Activated CD4-positive, alpha-beta T cell treated with anti-CD3 and anti-CD28 coated beads for 36 hours (primary cell): ENCODE measurements at places on chromosomes 16 and 17.

DNA sequence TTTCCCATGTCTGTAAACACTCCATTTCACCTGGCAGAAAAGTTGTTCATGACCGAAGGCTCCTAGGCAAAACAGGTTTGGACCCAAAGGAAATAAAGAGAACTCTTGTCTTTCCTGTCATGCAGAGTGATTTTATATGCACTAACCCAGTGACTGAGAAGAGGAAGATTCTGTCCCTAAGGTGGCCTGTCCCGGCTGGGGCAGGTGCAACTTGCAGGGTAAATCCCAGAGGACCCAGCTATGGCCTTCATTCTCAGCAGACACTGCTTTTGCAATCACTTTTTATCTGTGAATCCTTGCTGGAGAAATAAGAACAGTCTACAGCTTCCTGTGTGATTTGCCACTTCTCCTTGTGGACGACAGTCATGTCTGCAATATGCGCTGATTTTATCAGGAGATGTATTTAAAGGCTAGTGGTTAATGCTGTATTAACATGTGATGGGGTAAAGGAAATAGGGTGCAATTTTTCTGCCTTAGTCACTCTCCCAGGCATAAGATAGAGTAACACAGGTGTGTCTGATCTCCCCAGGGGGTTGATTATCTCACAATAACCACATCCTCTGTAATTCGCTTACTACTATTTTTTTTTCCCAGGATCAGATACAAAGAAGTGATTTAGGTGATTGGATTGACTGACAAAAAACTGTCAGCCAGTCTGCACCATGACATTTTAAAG lies 696.8 kb upstream of the SOX9 start:
- no peak for DNase-seq

- no peak for DNase-seq
Measured at GRCh38 chr17:36732351-36732750, 131.0 kb downstream of the MRM1 start.

DNA sequence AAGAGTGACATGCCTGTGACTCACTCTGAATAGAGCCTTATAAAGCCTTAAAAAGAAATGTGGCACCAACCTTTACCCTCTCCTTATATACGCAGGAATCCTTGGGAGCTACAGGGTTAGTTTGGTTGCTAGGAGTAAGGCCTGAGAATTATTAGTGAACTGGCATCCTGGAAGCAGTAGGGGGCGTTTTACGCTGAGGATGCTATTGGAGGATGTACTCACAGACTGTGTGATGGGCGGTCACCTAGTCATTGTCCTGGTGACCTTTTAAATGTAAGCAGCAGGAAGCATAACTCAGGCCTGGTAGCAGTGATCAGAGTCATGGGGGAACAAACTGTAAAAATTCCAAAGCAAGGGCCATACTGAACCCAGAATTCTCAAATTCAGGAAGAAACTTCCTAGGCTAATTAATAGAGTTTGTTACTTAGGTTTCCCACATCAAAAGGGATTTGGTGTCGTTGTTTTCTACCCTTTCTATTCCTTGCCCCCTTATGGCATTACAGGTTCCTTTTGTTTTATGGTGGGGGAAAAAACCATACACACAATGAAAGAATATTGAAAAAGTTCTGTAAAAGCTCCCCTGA lies 153.8 kb downstream of the SNX11 start:
- DNase-seq: peak; percentile 24

DNA sequence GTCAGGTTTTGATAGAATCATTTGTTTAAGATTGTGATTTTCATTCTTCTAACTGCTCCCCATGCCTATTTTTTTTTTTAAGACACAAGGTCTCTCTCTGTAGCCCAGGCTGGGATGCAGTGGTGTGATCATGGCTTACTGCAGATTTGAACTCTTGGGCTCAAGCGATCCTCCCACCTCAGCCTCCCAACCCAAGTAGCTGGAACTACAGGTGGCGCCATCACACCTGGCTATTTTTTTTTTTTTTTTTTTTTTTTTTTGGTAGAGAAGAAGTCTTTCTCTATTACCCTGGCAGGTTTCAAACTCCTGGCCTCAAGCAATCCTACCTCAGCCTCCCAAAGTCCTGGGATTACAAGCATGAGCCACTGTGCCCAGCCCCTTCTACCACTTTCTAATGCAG lies 223.3 kb downstream of the CBLN1 start:
- DNase-seq: no peak

- no peak for DNase-seq
Measured at GRCh38 chr17:4097165-4097960, 45.5 kb downstream of the ZZEF1 start.

- DNase-seq: no peak
Measured at GRCh38 chr16:24807301-24807700, 38.5 kb upstream of the SLC5A11 start.

DNA sequence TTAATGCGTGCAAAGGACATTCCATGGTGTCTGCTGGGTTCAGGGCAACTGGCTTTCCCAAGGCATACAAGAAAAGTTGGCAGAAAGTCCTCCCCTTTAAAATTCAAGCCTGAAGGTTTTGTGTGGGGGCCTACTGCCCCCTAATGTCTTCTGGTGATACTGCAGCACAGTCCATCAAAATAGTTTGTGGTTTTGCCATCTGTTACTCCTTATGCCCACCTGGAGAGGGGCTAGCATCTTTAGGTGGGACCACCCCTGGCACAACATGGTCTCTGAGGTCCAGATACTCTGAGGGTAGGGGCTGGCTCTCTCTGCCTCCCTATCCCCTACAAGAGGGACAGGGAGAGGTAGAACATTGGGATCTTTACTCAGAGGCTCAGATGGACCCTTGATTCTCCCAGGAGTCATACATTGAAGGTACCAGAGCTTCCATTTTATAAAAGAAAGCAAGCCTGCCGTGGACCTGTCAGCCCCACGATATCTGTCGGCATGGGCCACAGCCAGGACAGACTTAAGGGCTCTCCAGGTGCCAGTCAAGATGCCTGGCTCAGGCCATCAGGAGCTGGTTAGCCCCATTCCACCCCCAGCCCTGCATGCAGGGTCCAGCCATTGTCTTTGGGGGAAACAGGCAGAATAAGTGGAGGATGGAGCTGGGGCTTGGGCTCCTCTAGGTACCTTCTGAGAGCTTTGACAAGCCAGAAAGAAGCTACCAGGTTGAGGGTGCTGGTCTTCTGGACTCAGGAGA lies 6.3 kb downstream of the ESRP2 start:
- peak; percentile 60 for DNase-seq

DNA sequence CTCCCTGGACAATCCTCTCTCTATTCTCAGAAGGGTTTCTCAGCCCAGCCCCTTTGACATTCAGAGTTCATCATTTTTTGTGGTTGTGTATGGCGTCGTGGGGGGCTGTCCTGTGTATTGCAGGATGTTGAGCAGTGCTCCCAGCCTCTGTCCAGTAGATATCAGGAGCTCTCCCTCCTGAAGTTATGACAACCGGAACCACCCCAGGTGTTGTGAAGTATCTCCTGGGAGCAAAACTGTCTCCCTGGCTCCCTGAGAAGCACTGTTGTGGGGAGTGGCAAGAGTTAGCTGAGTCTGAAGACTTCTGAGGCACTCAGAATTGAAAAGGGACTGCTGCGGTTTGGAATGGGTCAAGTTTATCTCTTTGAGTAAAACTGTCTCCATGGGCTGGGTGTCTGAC lies 55.9 kb upstream of the MGAT5B start:
- no peak for DNase-seq

DNA sequence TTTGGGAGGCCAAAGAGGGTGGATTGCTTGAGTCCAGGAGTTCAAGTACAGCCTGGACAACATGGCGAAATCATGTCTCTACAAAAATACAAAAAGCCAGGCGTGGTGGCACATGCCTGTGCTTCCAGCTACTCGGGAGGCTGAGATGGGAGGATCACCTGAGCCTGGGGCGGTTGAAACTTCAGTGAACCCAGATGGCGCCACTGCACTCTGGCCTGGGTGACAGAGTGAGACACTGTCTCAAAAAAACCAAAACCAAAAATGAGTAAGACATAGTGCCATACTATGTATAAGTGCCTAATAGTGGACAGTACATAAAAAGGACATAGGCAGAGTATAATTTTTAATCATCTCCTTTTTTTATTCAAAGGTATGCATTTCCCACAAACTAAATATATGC lies 4.0 kb downstream of the CTC1 start:
- DNase-seq: peak; percentile 57
